Cortex of kidney (tissue), 1 donor: ENCODE measurements at places on chromosomes 13 and 19.

- no peak for DNase-seq
These were observed 799 bp downstream of the PVR start for GRCh38 chr19:44644402-44645016.

GRCh38 chr19:31066385-31066784, 282.9 kb downstream of the TSHZ3 start:
- no peak for DNase-seq

DNA sequence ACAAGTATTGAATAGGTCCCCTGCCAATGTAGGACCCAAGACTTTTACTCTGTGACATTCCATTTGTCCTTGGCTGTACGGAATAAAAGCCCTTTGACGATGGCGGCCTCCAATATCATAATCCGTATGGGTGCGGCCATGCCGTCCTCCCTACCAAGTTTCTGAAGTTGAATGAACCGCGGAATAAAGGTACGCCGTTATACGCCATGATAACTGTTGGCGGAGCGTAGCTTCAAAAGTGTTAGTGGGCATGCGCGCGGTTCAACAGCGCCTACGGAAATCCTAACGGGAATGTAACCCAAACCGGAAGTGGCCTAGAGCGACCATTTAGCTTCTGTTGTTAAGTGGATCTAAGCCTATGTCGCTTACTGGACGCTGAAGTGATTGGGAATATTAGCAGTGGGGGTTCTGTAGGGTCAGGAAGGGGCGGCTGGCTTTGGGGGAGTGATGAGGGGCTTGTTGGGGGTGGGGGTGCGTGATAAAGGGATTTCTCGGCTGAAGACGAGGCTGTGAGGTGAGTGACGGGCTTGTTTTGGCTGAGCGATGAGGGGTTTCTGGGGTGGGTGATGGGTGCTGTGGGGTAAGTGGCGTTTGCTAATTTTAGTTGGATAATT, at the start of gene ZNF175:
TSS of gene ZNF175 (plus strand) at position 322 of the 614 bp plus-strand sequence. CDS start 2,047 bp downstream, outside the sequence.
- no peak for DNase-seq

GRCh38 chr19:33300009-33300893, 2.1 kb downstream of the CEBPA start:
- no peak for DNase-seq

GRCh38 chr13:109297628-109298027, 488.8 kb downstream of the IRS2 start:
- DNase-seq = no peak

GRCh38 chr13:71021825-71022422, 845.1 kb downstream of the DACH1 start:
- no peak for DNase-seq

DNA sequence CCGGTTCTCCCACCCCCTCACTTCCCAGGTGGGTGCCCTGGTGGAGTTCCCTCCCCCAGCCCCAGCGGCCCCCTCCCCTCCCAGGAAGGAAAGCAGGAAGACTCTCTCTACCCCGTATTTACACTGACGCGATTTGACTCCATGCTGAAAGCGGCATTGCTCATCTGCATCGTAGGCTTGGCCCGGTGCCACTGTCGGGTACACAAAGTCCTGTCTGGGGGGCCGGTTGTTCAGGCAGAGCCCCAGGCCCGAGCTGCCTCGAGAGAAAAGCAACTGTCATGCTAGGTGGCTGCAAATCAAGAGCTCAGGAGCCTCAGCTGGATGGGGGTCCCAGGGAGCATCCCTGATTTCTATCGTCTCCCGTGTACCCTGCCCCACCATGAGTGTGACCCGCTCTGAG, 14.9 kb downstream of the ADAMTS10 start:
- no peak for DNase-seq

DNA sequence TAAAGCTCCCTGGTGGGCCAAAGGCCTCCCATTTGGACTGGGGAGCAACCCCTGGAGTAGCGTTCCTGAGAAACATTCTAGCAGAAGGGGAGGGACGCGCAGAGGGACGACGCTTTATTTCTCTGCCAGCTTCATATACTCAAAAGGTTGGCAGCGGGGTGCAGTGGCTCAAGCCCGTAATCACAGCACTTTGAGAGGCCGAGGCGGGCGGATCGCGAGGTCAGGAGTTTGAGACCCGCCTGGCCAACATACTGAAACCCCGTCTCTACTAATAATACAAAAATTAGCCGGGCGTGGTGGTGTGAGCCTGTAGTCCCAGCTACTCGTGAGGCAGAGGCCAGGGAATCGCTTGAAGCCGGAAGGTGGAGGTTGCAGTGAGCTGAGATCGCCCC, 16.8 kb downstream of the RB1 start:
- no peak for DNase-seq

DNA sequence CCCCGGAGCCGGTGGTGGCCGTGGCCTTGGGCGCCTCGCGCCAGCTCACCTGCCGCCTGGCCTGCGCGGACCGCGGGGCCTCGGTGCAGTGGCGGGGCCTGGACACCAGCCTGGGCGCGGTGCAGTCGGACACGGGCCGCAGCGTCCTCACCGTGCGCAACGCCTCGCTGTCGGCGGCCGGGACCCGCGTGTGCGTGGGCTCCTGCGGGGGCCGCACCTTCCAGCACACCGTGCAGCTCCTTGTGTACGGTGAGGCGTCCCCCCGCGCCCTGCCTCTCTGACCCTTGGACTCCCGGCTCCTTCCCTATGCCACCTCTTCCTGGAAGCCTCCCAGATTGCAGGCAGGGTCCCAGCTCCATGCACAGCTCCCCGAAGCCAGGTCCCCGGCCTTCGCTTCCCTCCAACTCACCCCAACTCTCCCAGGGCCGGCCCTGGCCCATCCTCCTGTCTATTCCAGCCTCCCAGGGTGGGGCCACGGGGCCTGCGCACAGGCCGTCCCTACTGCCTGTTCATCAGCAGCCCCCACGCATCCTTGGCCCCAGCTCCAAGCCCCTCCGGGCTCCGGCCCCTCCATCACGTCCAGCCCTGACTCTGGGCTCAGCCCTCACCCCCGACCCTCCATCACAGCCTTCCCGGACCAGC, 1.7 kb downstream of the MADCAM1 start:
- DNase-seq = no peak

GRCh38 chr13:99008577-99008976, 30.7 kb upstream of the DOCK9 start:
- DNase-seq = no peak

GRCh38 chr13:74835579-74835978, 646.4 kb downstream of the TBC1D4 start:
- no peak for DNase-seq

DNA sequence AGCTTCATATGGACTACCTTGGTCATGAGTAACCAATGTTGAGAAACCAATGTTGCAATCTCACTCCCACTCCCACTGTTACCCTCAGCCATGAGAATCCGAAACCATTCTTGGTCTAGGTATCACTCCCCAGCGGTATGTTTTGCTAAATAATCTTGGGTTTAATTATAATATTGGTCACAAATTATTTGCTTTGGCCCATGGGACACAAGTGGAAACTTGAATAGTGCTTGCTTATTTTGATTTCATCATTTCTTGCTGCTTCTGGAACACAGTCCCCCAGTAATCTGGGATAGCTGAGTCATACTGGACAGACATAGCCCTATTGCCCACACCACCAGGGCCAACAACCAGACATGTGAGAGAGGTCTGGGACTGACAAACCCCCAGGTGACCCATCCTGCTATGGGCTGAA, 171.6 kb upstream of the IPO5 start:
- DNase-seq = no peak

GRCh38 chr19:56670401-56670960, 1.1 kb downstream of the ZNF835 start:
- no peak for DNase-seq

DNA sequence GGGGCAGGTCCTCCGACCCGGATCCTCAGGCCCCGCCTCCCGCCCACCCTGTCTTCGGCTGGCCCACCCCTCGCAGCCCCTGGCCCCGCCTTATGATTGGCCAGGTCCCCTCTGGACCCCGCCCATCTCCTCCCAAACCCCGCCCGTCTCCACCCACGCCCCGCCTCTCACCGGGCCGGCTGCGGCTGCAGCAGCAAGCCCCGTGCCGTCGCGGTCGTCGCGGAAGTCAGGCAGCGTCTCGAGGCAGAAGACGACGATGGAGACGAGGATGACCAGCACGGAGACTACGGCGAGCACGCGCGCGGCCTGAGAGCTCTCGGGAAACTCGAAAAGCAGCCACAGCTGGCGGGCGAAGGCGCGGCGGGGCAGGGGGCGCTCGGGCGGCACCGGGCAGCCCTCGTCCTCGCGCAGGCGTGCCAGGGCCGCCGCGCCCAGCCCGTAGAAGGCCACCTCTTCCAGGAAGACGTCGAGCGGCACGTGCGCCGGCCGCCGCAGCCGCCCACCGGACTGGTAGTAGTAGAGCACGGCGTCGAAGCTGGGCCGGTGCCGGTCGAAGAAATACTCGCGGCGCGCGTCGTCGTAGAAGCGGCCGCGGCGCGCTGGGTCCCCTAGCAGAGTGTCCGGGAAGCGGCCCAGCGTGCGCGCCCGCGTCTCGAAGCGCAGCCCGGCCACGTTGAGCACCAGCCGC, 495 bp downstream of the KCNA7 start:
- DNase-seq = no peak

- no peak for DNase-seq
These were observed 312.8 kb upstream of the PCDH20 start for GRCh38 chr13:61728471-61728870.

GRCh38 chr19:58385313-58385890, 1.7 kb upstream of the RPS5 start:
- DNase-seq = no peak

GRCh38 chr13:110964229-110965037, 49.6 kb upstream of the ANKRD10 start:
- DNase-seq = no peak

DNA sequence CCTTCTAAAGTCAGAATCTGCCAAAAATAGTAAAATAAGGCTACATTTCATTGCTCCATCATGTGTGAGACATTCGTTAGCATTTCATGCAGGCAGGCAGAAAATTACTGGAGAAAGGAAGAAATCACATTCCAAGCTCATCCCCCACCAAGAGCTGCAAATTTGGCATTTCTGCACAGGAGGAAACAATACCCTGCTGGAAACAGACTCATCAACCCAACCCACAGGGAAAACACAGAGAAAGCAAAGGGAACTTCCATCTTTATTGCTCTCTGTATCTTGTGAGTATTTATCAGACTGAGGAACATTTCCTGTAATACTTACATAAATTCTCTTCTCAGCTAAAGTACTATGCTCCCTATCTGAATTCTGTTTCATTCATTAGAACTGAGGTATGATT, 95.7 kb downstream of the KCTD12 start:
- no peak for DNase-seq

DNA sequence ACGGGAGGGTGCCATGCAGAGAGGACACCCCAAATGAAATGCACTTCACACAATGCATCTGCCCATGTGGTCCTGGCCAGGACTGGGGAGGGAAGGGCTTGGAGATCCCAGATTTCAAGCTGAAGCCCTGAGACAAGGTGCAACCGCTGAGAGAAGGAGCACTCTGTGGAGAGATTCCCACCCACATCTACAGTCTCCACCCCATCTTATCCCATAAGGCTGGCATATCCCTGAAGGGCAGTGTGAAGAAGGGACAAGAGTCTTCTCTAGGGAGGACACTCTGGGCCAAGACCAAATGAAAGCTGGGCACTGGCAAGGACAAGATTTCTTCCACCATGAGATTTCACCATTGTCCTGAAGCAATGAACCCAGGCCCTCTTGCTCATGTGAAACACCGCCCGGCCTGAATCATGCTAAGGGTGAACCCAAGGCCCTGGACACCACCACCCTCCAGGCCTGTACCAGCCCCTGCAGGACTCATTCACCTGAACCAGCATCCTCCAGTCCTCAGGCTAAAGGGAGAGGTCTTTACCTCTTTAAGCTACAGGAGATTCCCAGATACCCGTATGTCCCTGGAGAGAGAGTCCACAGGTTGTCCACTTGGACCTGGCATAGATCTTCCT, 20.5 kb downstream of the CEACAM4 start:
- no peak for DNase-seq

DNA sequence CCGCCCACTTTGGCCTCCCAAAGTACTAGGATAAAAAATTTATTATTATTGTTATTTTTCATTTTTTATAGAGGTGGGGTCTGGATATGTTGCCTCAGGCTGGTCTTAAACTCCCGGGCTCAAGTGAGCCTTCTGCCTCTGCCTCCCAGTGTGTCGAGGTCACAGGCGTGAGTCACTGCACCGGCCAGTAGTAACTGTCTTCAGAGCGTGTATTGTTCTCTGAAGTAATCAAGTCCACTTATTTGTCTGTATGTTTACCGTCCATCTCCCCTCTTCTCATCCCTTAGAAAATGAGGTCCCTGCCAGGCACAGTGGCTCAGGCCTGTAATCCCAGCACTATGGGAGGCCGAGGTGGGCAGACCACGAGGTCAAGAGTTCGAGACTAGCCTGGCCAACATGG, 18.2 kb upstream of the SULT2B1 start:
- DNase-seq = no peak

DNA sequence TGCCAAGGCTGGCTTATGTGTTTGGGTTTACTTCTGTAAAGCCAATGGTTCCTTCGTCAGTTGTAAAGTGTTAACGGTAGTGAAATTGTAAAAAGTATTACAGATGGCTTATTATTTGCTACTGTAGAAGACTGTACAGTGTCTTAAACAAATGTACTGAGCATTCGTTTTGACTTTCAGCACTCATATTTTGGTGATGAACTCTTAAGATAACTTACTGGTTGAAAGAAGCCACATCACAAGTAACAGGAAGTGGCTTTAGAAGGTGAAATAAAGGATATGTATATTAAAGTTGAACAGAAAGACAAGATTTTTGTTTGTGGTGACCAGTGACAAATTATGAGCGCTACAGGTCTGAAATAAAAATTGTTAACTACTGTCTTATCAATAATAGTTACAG, 64.2 kb downstream of the URI1 start:
- DNase-seq = no peak

DNA sequence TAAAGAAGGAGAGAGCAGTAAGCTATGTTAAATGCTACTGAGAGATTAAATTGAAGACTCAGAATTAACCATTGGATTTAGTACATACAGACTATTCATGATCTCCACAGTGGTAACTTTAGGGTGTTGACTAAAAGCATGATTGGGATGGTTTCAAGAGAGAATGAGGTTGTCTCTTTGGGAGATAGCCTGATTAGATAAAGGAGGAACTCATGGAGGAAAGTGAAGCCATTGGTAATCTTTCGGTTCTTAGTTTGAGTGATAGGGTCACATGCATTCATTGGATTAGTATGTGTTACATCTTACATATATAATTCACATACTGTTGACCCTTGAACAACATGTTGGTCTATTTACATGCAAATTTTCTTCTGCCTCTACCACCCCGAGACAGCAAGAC, 18.8 kb upstream of the KL start:
- DNase-seq = no peak

- no peak for DNase-seq
These were observed 45.1 kb upstream of the CEACAM21 start for GRCh38 chr19:41530761-41531301.

- DNase-seq = no peak
These were observed 2.4 kb downstream of the TICAM1 start for GRCh38 chr19:4829001-4829712.

DNA sequence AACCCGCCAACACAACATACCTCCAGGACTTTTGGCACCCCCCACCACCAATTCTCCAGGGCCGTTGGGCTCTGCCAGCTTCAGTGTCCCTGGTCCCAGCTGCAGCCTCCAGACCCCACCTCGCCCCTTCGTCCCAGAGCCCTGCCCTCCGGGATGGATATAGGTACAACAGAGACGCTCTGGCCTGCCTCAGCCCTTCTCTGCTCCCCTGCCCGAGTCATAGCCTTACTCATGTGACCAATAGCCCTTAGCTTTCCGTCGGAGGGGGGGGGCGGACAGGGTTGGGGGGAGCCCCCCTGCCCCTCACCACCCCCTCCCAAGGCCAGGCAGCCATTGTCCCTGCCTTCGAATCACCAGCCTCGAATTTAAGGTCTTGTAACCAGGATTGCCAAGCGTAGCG, 70.8 kb upstream of the NFIC start:
- DNase-seq = no peak

- DNase-seq = no peak
These were observed 5.5 kb upstream of the METTL21C start for GRCh38 chr13:102700088-102701031.
